ENCODE measurements at places on chromosomes 2 and 18.

DNA sequence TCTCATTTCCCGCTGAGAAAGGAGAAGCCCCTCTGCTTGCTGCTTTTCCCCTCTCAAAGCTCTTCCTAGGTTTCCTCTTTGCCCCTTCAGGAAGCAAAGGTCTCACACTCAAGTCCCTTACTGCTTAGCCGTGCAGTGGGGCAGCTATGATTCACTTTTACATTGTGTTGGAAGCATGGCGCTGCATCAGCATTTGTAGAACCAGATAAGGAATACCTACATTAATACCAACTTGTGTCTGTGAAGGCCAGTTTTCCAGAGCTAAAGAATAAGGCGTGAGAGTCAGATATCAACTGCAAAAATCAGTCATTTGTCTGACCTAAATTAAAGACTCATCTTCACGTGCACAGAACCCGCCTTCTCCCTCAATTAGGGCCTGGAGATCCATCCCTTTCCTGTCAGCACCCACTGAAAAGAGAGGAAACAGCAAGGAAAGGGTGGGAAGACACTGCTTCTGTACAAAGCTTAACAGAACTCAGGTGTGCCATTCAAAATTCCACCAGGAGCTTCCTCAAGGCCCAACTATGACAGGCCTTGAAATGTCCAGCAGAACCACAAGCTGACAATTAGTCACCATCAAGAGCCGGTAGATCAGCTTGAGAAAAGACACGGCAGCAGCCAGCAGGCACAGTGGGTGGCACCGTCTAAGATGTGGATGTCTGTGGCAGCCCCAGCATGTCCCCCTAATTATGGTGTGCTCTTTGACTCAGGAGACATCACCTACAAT lies 16.1 kb upstream of the XDH start:
- DNase-seq = no peak

GRCh38 chr18:13180614-13181375 lies 37.8 kb upstream of the LDLRAD4 start:
- DNase-seq = no peak

DNA sequence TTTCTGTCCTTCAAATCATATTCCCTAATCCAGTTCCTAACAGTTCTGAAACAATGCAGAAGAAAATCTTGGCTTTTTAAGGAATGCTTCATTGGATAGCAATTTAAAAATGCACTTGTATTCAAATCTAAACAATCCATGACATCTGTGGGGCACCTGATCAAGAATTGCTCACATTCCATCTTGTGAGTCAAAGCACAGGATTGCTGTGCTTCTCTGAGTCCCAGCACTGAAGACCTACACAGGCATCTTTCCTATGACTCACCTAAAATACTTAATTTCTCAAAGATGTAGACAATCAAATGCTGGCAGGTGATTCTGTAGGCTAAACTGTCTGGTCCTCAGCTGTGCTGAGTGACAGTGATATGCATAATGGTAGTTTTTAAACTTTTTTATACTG lies 10.1 kb upstream of the ATP8B1 start:
- no peak for DNase-seq

GRCh38 chr18:13565228-13565627 lies 161.1 kb downstream of the FAM210A start:
- no peak for DNase-seq

GRCh38 chr2:21981127-21981526 lies 857.4 kb downstream of the TDRD15 start:
- no peak for DNase-seq

GRCh38 chr18:50135903-50136302 lies 59.0 kb downstream of the MYO5B start:
- DNase-seq = no peak

DNA sequence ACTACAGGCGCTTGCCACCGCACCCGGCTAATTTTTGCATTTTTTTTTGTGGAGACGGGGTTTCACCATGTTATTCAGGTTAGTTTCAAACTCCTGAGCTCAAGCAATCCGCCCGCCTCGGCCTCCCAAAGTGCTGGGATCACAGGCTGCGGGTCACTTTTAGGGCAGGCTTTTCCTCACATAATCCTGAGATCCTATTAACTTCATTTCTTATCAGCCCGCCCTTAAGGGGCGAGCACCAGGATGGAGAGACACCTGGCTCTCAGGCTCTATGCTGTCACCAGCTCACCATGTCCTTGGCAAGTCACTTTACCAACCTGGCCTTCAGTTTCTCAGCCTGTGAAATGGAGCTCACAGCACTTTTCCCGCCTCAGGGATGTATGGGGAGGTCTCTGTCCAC lies 23.0 kb downstream of the ZFP36L2 start:
- DNase-seq = no peak

GRCh38 chr2:241272303-241273209 lies 42.9 kb downstream of the HDLBP start:
- DNase-seq = no peak

DNA sequence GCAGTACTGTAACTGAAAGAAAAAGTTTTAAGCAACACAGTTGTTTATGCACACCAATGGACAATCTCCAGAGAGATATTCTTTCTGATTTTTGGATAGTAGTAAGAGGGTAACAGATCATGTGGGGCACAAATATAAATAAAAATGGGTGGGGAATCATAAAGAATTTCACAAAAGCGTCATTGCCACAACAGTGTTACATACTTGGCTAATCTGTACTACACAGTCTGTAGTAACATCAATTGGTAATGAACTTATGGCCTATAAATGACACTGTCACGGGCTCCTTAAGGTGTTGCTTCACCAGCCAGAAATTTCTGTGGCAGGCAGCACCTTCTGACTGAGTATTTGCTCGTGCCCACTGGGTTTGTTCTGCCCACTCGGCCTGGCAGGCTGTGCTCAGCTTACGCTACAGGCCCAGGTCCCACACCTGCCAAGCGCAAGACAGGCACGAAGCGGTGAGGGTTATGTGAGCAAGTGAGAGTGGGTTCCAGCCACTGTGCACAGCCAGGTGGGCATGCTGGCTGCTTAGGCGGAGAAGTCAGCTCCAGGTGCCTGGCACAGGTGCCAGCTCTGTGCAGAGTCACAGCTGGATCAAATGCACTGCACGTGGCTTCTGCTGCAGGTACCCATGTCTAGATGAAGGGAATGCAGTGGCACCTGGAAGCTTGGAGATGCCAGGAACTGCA lies 532.5 kb upstream of the SLC39A10 start:
- DNase-seq = no peak

DNA sequence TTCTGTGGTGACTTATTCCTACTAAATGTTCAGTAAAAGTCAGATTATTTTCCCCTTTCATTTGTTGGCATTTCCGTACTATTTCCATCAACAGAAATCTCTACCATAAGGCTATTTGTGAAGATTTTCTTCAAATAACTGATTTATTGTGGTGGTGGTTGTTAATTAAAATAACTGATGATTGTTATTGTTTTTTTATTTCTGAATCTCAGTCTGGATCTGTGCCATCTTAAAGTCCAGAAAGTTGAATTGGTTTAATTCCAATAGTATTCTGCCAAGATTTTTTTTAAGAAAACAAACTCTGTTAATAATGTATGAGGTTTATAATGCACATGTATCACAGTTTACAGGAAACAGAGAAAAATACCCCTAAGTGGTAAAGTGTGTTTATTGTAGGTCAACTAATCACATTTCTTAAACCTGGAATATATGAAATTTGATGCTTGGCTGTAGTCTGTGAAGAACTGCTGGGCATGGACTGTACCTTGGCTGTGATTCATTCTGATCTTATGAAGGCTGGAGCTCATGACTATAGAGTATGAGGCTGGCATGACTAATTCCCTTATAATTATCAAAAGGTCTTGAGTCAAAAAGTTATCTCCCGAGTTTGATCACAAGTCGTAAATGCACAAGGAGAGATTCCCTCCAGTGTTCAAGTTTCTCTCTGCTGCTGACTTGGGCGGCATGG lies 134.2 kb upstream of the RND3 start:
- DNase-seq = no peak

GRCh38 chr2:19785867-19786266 lies 115.9 kb downstream of the TTC32 start:
- no peak for DNase-seq

DNA sequence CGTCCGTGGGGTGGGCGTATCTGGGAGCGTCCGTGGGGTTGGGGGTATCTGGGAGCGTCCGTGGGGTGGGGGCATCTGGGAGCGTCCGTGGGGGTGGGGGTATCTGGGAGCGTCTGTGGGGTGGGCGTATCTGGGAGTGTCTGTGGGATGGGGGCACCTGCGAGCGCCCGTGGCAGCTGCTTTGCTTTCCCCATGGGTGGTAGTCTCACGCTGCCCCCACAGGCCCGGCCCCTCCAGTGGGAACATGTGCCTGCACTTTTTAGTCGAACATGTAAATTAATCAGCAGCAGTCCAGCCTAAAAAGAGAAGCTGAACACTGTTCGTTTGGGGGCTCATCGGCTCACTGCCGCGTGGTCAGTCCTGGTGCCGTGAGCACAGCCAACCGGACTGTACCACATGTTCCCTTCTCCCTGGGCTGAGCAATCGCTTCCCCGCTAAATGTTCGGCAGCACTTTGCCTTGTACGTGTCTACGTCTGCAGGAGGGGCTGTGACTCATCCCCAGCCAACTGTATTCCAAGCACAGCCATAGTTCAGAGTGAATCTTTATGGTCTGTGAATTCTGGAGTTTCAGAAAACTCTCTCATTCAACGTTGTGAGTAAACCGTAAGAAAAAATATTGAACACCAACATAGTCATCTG lies 271.5 kb downstream of the AGAP1 start:
- no peak for DNase-seq

- DNase-seq = no peak
Measured at GRCh38 chr2:215862351-215862771, 151.0 kb downstream of the MREG start.

- no peak for DNase-seq
Measured at GRCh38 chr2:160478660-160479059, 14.9 kb downstream of the RBMS1 start.

GRCh38 chr2:173358616-173359015 lies 3.9 kb downstream of the CDCA7 start:
- no peak for DNase-seq

DNA sequence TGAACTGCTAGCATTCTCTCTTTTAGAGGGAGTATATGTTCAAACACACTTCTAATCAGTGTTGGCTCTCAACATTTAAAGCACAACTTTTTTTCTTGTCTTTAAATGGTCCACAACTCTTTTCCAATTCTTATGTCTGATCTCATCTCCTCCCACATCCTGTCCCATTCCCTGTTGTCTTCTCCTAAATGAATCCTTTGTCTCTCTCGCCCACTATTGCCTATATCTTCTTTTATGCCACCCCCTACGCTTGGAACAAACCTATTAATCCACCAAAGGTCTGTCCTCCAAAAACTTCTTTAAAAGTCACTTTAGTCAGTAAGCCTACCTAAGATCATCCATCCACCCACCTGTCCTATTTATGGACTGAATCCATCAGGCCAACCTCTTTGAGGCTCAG lies 235.5 kb upstream of the SMAD7 start:
- no peak for DNase-seq

GRCh38 chr2:225006730-225007129 lies 35.5 kb downstream of the DOCK10 start:
- no peak for DNase-seq

DNA sequence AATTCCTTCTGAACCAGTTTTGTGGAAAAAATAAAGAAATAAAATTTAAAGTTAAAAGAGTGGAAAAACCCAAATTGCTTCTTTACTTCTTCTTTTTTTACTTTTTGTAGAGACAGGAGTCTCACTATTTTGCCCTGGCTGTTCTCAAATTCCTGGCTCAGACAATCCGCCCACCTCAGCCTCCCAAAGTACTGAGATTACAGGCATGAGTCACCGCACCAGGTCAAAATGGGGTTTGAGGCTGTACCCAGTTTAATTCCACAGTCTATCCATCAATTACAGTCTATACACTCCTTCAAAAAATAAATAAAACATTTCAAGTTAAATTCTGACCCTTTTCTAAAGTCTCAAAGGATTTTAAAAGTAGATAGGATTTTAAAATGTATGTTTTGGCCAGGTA lies 120.3 kb downstream of the FAM161A start:
- no peak for DNase-seq

GRCh38 chr18:35131387-35132020 lies 90.3 kb downstream of the MAPRE2 start:
- no peak for DNase-seq

DNA sequence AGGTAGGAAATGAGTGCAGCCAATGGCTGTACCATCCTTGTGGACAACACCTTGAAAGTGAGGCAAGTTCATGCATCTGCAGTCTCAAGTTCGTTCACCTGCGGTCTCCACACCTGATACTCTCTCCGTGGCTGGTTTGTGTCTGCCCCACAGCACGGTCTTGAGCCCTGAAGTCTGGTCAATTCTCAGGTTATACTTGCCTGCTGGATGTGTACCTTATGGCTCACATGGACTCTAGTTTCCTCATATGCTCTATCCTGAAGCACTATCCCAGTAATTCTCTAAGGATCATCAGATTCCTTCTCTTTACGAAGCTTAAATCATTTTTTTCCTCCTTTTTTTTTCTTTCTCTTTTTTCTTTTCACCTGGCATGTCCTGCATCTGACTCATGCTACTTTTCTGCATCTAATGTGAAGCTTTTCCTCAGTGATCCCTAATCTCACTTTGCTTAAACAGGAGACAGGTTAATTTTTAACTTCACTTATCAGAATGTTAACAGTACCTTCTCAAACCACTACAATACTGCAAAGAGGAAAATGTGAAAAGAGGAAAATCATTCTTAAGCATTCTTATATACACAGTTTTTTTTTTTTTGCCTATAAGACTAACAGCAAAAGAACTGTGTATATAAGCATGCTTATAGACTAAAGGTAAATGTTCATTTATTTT lies 511.2 kb downstream of the SOX11 start:
- DNase-seq = no peak

DNA sequence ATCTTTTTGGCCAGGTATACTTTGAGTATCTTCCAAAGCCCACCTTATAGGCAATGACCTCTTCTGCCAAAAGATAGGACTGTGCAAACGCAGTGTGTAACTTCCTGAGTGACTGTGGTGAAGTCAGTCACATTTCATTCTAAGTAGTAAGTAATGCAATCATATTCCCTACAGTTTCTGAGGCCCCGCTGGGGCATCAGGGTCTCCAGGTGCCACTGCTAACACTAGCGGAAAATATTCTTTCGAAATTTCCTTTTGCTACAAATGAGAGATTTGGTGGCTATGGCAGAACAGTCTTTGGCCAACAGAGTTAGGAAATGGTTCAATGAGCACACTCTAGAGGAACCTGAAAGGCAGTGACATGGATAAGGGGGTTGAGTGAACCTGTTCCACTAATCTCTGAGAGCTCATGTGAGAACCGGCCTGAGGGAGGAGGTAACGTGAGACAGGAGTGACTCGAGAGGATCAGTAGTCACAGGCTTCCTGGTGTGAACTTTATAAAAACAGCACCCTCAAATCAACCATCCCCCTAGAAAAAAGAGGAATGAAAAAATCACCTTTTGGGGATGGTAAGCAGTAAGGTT lies 102.6 kb upstream of the LPIN2 start:
- DNase-seq = no peak
